HCEC 1CT (cell line): ENCODE measurements at places on chromosomes 3 and 15.

GRCh38 chr3:23720885-23721284 is 84.9 kb upstream of the UBE2E1 start:
- peak; percentile 64 for DNase-seq

DNA sequence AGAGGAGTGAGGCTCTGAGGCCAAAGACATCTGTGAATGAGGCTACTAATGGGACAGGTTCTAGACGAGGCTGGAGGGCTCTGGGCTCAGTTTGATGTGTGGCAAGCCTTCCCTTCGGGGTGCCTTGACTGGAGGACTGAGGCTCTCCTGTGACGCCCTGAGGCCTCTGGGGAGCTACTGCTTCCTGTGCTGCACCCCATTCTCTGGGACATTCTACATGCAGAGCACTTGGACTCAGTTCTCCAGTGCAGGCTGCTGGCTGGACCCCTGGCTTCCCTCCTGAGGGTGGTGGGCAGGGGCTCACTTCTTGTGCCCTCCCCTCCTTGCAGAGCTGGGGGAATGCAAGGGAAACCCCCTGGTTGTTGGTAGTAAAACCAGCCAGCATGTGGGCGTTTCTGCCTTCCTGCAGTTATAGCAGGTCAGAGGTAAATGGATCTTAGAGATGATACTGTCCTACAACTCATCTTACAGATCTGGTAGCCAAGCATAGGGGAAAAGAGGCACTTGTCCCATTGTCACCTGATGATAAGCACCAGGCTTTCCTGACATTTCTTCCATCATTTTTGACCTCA is 133.3 kb downstream of the CHDH start:
- no peak for DNase-seq

GRCh38 chr3:12424635-12425319 is 59.5 kb upstream of the TSEN2 start:
- no peak for DNase-seq

DNA sequence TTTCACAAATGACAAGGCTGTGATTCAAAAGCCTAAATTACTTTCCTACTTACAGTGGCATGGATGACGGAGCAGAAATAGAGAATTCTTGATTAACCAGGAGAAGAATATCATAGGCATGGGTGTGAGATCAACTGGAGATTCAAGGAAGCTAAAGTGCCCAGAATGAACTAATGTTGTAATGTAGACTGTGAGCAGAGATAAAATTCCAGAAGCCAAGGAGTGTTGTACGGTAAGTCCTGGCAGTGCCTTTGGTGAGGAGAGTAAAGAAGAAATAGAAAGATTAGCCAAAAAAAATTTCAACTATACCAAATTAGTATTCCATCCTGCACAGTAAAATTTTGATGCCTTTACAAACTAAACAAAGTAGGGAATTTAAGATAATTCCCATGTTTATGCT is 75.9 kb downstream of the ZBTB20 start:
- no peak for DNase-seq

- DNase-seq = peak; percentile 67
These were observed 699.1 kb downstream of the MCTP2 start for GRCh38 chr15:94930441-94930840.

DNA sequence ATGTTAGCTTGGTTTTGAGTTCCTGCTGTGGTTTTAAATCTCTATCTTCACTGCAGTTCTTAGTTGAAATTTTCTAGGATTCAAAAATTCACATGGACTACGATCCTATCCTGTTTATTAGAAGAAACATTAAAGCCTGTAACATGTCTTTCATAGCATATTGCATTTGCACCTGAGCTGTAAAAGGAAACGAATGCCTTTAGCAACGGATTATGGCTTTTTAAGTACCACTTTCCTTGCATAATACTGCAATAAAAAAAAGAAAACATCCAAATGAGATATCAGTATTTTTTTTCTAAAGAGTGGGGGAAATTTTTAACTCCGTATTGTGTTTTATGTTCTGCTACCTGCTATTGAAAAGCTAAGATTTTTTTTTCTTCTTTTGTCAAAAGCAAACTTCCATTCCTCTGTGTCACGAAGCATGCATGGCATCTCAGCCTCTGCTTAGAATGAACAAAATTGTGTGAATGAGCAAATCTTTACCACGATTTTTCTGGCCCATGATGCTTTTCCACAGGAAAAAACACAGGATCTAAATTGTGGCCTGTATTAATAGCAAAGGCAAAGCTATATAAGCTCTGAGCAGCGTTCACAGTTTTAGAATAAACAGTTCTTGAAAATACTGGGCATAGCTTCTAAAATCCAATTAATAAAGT is 110.0 kb upstream of the CDIN1 start:
- peak; percentile 36 for DNase-seq

GRCh38 chr3:195820186-195820585 is 8.5 kb upstream of the MUC4 start:
- DNase-seq = no peak

GRCh38 chr15:59295261-59296001 is 77.2 kb downstream of the MYO1E start:
- no peak for DNase-seq

DNA sequence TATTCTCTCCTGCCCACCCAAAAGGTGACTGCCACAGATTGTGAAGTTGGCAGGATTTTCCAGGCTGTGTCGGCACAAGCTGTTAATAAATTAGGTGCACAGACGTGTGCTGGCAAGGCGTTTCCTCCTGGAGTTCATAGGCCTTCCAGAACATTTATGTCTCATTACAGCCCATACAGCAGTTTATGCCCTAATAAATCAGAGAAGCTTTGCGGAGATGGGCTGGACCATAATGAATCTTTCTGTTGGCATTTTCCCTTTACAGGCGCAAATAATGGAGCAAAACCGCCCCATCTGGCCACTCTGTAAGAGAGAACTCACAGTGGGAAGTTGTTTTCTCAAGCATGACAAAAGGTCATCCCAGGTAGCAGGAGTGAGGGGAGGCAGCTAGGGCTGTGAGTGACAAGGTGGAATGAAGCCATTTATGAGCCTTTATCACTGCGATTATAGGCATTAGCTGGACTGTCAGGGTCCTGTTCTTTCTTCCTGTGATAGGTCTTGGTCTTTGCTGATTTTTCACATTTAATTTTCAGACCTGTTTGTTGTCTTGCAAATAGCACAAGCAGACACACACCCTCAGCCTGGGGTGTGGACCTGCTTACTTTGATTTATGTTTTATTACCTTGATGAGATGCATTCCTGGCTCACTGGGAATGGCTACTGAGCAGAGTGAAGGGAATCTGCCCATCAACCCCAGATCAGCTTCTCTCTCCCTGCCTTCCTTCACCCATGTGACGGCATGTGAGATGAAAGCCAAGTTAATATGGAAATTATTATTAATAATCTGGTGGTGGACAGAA is 257.5 kb downstream of the LRTM1 start:
- DNase-seq = no peak

GRCh38 chr15:22947101-22948000 is 32.8 kb downstream of the CYFIP1 start:
- DNase-seq = no peak

DNA sequence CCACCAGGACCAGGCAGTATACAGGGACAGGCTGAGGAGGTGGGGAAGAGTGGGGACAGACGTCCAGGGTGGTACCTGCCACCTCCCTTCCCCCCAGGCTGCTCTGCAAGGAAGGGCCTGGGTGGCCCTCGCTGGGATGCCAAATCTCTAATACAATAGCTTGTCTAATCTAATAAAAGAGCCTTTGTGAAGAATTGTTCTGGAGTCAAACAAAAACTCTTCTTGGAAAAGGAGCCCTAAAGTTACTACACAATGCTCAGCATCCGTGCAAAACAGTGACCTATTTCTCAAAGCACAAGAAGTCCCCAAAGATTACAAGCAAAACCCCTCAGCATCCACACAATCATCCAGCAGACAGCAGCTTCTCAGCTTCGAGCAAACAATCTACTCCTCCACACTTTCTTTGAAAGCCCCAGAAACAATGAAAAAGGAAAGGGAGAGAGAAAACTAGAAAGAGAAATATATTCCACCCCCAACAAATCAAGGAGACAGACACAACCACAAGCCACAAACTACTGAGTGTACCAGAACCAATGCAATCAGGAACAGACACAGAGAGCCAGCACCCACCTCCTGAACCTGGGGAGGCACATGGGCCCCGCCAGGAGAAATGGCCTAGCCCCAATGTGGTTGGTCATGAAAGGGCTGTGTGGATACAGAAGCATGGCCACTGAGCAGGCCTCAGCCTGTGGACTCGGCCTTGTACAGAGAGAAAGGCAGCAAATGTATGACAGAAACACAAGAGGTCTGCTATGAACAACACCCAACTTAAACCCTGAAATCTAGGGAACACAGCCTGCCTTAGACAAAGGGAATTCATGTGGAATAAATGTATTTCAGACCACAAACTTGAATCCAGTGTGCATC is 177.1 kb upstream of the CHRNA7 start:
- no peak for DNase-seq

DNA sequence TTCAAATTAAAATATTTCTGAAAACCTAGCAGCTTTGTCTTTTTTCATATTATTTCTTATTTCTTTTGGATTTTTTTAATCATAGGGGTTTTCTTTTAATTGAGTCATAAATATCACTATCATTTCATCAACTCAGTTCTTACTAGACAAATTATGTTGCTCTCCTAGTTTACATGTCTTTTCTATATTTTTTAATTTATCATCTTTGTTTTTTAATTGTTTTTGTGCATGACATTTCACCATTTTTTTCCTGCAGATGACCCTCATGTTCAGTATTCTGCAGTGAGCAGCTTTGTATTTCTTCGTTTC is 89.9 kb downstream of the RASA2 start:
- no peak for DNase-seq

GRCh38 chr3:193655831-193656433 is 62.9 kb downstream of the OPA1 start:
- no peak for DNase-seq

DNA sequence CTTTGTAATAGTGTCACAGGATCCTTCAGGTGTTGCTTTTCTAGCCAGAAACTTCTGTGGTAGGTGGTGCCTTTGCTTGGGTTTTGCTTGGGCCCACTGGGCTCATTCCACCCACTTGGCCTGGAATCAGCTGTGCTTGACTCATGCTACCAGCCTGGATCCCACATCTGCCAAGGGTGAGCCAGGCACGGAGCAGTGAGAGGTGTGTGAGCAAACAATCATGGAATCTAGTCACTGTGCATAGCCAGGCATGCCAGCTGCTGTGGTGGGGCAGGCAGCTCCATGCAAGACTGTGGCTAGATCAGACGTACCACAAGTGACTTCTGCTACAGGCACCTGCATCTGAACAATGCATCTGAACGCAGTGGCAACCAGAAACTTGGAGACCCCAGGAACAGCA is 275.9 kb downstream of the UBE2E2 start:
- DNase-seq = no peak

DNA sequence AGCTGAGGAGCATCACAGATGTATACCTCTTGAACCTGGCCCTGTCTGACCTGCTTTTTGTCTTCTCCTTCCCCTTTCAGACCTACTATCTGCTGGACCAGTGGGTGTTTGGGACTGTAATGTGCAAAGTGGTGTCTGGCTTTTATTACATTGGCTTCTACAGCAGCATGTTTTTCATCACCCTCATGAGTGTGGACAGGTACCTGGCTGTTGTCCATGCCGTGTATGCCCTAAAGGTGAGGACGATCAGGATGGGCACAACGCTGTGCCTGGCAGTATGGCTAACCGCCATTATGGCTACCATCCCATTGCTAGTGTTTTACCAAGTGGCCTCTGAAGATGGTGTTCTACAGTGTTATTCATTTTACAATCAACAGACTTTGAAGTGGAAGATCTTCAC is 3.0 kb downstream of the CCR8 start:
- DNase-seq = no peak

DNA sequence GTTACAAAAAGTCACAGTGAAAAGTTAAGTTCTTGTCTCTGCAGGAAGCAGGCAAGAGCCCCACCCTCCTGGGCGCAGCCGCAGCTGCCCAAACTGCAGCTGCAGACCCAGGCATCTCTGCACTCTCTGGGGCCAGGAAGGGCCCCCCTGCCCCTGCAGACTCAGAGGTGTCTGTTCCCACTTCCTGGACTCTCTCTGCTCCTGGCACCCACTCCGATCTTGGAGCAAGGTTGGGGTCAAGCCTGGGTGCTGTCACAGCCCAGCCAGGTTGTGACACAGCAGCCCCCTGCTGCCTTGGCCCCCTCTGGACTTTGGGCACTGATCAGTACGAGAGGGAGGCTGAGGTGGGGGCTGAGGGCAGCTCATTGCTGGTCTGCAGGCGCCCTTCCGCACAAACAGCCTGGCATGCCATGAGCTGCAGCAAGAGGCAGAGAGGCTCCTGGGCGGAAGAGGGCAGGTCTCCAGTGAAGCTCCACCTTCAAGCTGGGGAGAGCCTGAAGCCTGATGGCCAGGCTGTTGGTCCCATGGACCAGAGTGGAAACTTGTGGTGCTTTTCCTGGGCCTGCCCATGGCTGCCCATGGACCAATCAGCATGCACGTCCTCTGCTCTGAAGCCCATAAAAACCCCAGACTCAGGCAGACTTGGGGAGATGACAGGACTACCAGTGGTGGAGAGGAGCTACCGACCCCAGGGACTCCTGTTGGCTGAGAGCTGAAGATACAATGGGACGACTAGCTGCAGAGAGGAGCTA is 42.9 kb upstream of the LRRFIP2 start:
- DNase-seq = no peak

DNA sequence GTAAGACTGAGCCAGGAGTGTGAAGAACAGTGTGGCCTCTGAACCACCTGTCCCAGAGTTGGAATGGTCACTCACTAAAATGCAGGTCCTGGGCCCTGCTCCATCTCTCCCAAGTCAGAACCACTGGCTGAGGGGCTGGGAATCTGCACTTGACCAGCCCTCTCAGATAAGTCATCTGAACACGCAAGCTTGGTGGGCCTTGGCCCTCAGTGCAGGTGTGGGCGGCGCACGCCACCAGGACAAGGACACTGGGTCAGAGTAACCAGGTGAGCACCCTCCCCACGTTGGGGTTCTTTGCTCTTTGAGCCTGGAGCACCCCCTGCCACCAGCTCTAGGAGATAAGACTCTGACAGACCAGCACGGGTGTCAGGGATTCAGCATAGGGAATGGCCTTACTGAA is 42.7 kb downstream of the KIF9 start:
- DNase-seq = no peak

DNA sequence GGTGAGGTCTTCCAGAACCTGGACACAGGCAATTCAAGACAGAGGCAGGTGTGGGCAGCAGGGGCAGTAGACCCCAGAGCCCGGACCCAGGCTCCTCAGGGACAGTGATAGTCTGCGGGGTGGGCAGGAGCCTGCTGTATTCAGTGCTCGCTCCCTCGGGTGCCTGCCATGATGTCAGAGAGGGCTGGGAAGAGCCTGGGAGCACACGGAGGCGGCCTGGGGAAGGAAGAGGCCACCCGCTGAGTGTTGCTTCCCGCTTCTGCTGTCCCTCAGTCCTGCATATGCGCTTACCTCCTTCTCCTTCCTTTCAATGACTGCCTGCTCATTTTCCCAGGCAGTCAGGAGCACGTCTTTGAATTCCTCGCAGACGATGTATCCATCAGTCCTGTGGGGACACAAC is 22.8 kb downstream of the TMEM43 start:
- DNase-seq = no peak
